ENCODE measurements at places on chromosomes 6 and 20. TPM values are rescaled to one million over a fixed set of nuclear protein-coding genes. Genes with fewer than 3 reads are reported as not detected.

The KIF13A gene
- polyA plus RNA-seq = 6.0 TPM

The GPR63 gene
- 0.07 TPM for polyA plus RNA-seq

The C6orf58 gene
- not detected for polyA plus RNA-seq

The SLC35B2 gene
- polyA plus RNA-seq = 17.4 TPM

The RAMACL gene
- polyA plus RNA-seq = 0.33 TPM

The SGK2 gene
- not detected for polyA plus RNA-seq

The IPCEF1 gene
- 16.5 TPM for polyA plus RNA-seq

The PCNA gene
- polyA plus RNA-seq = 35.0 TPM

The LAMA4 gene
- polyA plus RNA-seq = not detected

The BEND3 gene
- polyA plus RNA-seq = 0.24 TPM

The ENPP4 gene
- polyA plus RNA-seq = 0.39 TPM

The TPMT gene
- polyA plus RNA-seq = 33.1 TPM

The DEFB129 gene
- not detected for polyA plus RNA-seq

The GPSM3 gene
- polyA plus RNA-seq = 393 TPM

The COMMD7 gene
- polyA plus RNA-seq = 38.9 TPM

The C2 gene
- 5.4 TPM for polyA plus RNA-seq

The PSMB1 gene
- 647 TPM for polyA plus RNA-seq

The CNKSR3 gene
- not detected for polyA plus RNA-seq

The METTL24 gene
- polyA plus RNA-seq = not detected

The HFE gene
- 11.5 TPM for polyA plus RNA-seq

The GRM1 gene
- not detected for polyA plus RNA-seq

The SLC2A4RG gene
- polyA plus RNA-seq = 1.5 TPM

The HLA-G gene
- polyA plus RNA-seq = 0.89 TPM

The FAM83C gene
- polyA plus RNA-seq = not detected

The HLA-DRB1 gene
- 1,229 TPM for polyA plus RNA-seq

The DLL1 gene
- polyA plus RNA-seq = not detected

The TREML1 gene
- 3.6 TPM for polyA plus RNA-seq

The TRPC4AP gene
- polyA plus RNA-seq = 88.6 TPM

The EFCAB8 gene
- not detected for polyA plus RNA-seq

The CGAS gene
- 13.9 TPM for polyA plus RNA-seq

The PRICKLE4 gene
- not detected for polyA plus RNA-seq

The TNFRSF21 gene
- polyA plus RNA-seq = 0.43 TPM

The CAGE1 gene
- polyA plus RNA-seq = not detected

The RUNX2 gene
- polyA plus RNA-seq = 2.5 TPM

The C6orf52 gene
- polyA plus RNA-seq = not detected

The GRIK2 gene
- not detected for polyA plus RNA-seq

The CD93 gene
- 48.9 TPM for polyA plus RNA-seq

The SEL1L2 gene
- not detected for polyA plus RNA-seq

The IFNGR1 gene
- polyA plus RNA-seq = 372 TPM

The DLK2 gene
- not detected for polyA plus RNA-seq

The VEGFA gene
- polyA plus RNA-seq = 454 TPM

The ARFGAP1 gene
- 99.8 TPM for polyA plus RNA-seq

All from CD14-positive monocyte (primary cell).